Activated T-helper 2 cell treated with anti-CD3 and anti-CD28 coated beads, Interferon-gamma antibody, Interleukin-2, Interleukin-4, amounts not matched to agents 10 μg/mL and 5 μg/mL and 100 μg/mL, durations not matched to agents 14 hours and 24 hours and 36 hours (primary cell): ENCODE measurements at places on chromosomes 11 and 22.

GRCh38 chr11:95548416-95548815, 241.2 kb downstream of the FAM76B start:
- no peaks in the 10 kb centered on the region for H3K27me3 ChIP-seq

DNA sequence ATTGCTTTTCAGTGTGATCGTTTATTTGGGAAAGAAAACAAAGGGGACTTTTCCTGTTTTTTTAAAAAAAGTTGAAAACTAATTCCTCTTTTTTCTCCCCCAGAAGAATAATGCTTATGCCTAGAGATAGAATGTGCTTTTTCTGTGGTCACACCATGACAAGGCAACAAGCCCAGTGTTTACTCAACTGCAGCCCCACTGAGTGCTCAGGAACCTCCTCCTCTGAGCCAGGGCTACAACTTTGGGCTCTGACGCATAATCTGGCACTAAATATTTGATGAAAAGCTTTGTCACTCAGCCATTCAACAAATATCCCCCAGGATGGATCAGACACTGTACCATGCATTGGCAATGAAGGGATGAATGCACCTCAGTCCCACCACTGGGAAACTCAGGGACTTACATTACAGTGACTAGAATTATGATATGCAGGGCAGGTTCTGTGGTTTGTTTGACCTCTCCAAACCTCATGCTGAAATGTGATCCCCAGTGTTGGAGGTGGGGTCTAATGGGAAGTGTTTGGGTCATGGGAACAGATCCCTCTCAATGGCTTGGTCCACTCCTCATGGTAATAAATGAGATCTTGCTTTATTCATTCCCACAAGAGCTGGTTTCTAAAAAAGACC, 155.9 kb downstream of the CCDC34 start:
- no peaks in the 10 kb centered on the region for H3K36me3 ChIP-seq
- no peak overlapping the region for H3K27ac ChIP-seq
- no peak for DNase-seq
- H3K4me3 ChIP-seq, result no peak overlapping the region
- H3K4me1 ChIP-seq, result no peaks in the 10 kb centered on the region

- H3K27me3 ChIP-seq, result no peaks in the 10 kb centered on the region
- H3K4me1 ChIP-seq, result no peaks in the 10 kb centered on the region
- no peak for DNase-seq
- no peak overlapping the region for H3K27ac ChIP-seq
- no peaks in the 10 kb centered on the region for H3K36me3 ChIP-seq
Observed at GRCh38 chr11:28400331-28401100, 292.3 kb downstream of the METTL15 start.

- no peaks in the 10 kb centered on the region for H3K36me3 ChIP-seq
- no peak for DNase-seq
- H3K4me3 ChIP-seq, result no peak overlapping the region
- H3K4me1 ChIP-seq, result no peaks in the 10 kb centered on the region
- H3K27me3 ChIP-seq, result no peaks in the 10 kb centered on the region
Observed at GRCh38 chr11:134481135-134481534, 69.1 kb upstream of the B3GAT1 start.

DNA sequence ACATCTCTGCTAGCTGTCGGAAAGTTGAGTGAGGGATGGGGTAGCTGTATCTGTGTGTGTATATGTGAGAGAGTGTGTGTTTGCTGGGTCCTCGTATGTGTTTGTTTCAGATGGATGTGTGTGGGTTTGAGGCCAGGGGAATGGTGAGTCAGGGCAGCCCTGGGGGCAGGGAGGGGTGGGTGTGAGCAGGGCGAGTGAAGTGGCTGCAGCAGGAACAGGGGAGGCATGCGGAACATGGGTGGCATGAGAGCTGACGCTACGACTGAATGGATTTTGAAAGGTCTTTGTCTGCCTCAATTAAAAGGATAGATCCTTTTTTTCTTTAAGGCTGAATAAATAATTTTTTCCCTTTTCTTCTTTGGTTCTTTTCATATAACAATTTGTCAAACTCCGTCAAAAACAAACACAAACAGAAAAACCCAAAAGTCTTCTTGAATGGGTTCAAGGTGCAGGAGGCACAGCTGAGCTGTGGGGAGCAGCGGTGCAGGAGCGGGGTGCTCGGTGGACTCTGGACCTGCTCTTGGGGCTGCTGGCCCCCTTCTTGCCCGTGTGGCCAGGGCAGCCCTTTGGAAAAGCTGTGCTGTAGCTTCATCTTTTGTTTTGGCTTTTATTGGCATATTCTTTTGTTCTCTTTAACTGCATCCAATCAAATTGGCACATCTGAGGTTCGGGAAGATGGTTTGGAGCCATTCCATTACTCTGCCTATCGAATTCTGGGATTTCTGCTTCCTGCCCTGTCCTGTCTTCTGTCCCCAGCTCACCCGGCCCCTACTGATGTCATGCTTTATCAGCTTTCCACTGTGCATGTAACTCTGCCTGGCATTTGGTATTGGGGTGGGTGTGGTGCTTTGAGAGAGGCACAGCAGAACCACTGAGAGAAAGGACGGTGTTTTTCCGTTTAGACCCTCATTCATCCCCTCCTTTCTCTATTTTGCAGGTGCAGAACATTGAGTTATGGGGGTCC, 80.1 kb downstream of the ADAMTS15 start:
- H3K27ac ChIP-seq, result no peak overlapping the region
- no peak overlapping the region for H3K4me3 ChIP-seq
- no peaks in the 10 kb centered on the region for H3K36me3 ChIP-seq

- H3K4me1 ChIP-seq, result peaks cover 9% of the 10 kb centered on the region
- peaks cover 64% of the 10 kb centered on the region for H3K36me3 ChIP-seq
- no peak overlapping the region for H3K4me3 ChIP-seq
- no peaks in the 10 kb centered on the region for H3K27me3 ChIP-seq
- DNase-seq, result no peak
Observed at GRCh38 chr11:125621995-125622394, 3.0 kb upstream of the CHEK1 start.

- H3K27me3 ChIP-seq, result peaks cover 4% of the 10 kb centered on the region
- peaks cover 4% of the 10 kb centered on the region for H3K4me1 ChIP-seq
- no peak overlapping the region for H3K4me3 ChIP-seq
- no peak for DNase-seq
- no peaks in the 10 kb centered on the region for H3K36me3 ChIP-seq
Observed at GRCh38 chr11:3219281-3219892, 774 bp upstream of the MRGPRG start.

DNA sequence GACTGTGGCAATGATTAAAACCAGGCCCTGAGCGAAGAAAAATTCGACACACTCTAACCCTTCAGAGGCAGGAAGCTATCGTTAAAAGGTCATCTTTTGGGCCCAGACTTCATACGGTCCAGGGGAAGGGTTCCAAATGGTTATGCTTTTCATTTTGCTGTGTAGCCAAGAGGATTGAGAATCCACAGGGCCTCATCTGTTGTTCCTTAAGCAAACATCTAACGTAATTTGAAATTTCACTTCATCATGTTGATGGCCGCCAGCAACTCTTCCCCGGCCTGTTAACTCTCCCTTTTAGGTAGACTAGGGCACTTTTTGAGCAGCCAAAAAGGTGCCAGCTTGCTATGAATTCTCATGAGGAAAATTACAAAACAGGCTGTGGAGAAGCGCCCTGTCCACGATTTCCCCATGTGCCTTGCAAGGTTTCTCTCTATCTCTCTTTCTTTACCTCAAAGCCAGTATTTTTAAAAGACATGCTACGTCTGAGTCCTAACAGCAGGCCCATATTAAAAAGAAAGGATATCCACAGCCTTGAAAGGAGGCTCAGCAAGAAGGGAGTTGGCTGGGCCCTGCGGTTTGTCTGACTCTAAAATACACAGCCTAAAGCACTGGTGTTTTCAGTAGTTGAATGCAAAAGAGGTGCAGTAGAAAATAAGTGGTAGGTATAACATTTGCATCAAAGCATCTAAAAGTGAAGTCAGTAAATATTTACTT, 356.3 kb upstream of the NARS2 start:
- H3K27me3 ChIP-seq, result peaks cover 3% of the 10 kb centered on the region
- no peak overlapping the region for H3K4me3 ChIP-seq
- no peaks in the 10 kb centered on the region for H3K36me3 ChIP-seq
- H3K27ac ChIP-seq, result no peak overlapping the region

- H3K27ac ChIP-seq, result peak overlapping the region; percentile 72
- peaks cover 6% of the 10 kb centered on the region for H3K36me3 ChIP-seq
- peak overlapping the region; percentile 38 for H3K4me3 ChIP-seq
Observed at GRCh38 chr11:46116007-46116711, 5.1 kb downstream of the PHF21A start.

DNA sequence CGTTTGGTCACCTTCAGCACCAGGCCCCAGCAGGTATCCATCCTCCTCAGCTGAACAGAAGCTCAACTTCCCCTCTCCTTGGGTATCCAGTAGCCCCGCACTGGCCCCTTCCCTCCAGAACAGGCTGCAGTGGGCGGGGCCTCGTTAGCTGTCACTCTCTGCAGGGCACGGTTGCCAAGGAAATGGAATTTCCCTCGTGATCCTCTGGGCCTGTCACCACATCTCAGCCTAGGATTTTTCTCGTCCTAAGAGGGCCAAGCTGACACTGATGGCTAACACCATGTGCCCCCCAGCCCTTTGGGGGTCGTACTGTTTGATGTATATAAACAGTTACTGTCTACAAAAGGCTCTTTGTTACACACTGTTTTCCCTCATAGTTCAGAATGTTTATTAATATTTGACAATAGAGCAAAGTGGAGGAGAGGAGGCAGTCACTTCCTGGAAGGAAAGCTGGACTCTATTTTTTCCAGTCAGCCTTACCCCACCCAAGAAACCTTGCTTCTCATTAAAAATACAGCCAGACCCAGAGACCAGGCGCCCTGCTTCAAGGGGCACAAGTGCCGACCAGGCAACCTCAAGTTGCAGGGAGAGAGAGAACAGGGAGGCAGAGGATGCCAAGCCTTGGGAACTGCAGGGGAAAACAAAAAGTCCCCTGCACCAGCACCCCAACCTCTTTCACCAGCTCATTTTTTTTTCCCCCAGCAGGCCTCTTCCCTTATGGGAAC, 44.5 kb downstream of the FEZ1 start:
- DNase-seq, result no peak
- no peak overlapping the region for H3K4me3 ChIP-seq
- H3K27ac ChIP-seq, result no peak overlapping the region
- H3K36me3 ChIP-seq, result no peaks in the 10 kb centered on the region
- no peaks in the 10 kb centered on the region for H3K4me1 ChIP-seq

- H3K4me3 ChIP-seq, result peak overlapping the region; percentile 96
- H3K27me3 ChIP-seq, result peaks cover 3% of the 10 kb centered on the region
- H3K27ac ChIP-seq, result peak overlapping the region; percentile 86
- H3K4me1 ChIP-seq, result peaks cover 41% of the 10 kb centered on the region
- no peak for DNase-seq
Observed at GRCh38 chr22:50473855-50474671, 772 bp downstream of the SBF1 start.

- no peak overlapping the region for H3K27ac ChIP-seq
- no peaks in the 10 kb centered on the region for H3K27me3 ChIP-seq
- peaks cover 54% of the 10 kb centered on the region for H3K4me1 ChIP-seq
- no peak for DNase-seq
- H3K4me3 ChIP-seq, result no peak overlapping the region
Observed at GRCh38 chr22:37269936-37270678, 12.2 kb upstream of the CYTH4 start.

DNA sequence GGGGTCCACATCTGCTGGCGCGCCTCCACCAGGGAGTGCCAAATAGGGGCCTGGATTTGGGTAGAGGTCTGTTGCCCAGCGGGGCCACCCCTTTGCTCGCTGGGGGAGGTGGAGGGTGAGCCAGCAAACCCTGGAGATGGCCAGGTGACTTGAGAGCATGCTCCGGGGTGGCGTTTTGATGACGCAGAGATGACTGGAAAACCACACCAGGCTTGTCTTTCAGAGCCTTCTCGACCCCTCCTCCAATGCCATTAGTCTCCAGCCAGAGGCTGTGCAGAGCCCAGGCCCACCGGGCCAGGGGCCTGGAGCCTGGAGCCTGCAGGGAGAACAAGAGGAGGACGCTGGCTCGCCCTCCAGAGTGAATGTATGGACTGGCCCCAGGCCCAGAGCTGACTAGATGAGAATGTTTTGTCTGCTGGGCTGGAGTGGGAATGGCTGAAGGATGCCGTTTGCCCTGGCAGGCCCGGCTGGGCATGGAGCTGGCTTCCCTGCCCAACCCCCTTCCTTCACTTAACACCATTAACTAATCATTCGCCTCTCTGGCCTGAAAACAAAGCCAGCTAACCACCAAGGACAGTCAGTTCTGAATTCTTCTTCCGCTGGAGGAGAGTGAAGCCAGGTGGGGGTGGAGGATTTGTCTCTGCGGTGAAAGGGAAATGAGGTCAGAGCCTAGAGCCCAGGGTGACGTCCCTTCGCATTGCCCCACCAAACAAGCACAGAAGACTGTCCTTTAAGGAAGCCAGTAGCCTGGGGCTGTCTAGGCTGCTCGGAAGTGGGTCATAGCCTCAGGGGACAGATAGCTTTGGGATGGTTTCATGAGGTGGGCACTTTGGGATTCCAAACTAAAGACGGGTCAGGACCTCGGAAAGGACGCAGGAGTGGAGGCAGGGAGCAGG, 1.6 kb upstream of the MCAM start:
- DNase-seq, result no peak
- peak overlapping the region; percentile 48 for H3K4me3 ChIP-seq
- H3K27me3 ChIP-seq, result peaks cover 25% of the 10 kb centered on the region
- peaks cover 13% of the 10 kb centered on the region for H3K4me1 ChIP-seq

DNA sequence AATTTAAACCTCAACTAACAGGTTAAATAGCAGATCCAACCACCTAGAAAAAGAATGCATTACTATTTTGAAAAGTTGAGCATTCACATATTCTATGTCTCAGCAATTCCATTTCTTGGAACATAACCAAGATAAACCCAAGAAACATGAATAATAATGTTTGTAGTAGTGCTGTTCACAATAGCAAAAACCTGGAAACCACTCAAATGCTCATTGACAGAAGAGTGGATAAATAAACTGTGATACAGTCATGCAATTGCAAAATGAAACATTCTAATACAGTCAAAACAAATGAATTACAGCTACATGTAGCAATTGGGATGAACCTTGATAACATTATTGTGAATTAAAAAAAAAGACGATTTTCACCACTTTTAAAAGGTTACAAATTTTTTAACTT, 162.8 kb upstream of the TMEM45B start:
- no peak for DNase-seq
- H3K4me1 ChIP-seq, result peaks cover 7% of the 10 kb centered on the region
- H3K36me3 ChIP-seq, result peaks cover 12% of the 10 kb centered on the region
- no peaks in the 10 kb centered on the region for H3K27me3 ChIP-seq
- H3K4me3 ChIP-seq, result no peak overlapping the region

GRCh38 chr11:28461846-28462245, 353.7 kb downstream of the METTL15 start:
- no peak for DNase-seq
- H3K27me3 ChIP-seq, result no peaks in the 10 kb centered on the region
- H3K4me1 ChIP-seq, result no peaks in the 10 kb centered on the region
- H3K4me3 ChIP-seq, result no peak overlapping the region

DNA sequence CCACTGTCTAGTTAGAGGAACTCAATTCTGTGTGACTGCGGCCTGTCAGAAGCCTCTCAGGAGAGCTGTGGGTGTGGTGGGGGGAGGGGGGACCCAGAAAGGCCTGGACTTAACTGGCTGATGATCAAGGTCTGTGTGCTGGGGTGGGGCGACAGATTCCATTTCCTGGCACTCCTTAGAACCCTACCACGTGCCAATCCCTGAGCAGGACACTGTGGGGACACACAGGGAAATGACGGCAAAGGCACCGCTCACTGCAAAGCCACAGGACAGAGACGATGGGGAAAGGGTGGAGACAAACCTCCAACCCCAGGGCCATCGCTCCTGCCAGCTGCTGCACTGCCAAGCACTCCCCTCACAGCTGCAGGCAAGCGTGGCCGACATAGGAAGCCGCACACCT, 58.4 kb upstream of the BID start:
- no peak overlapping the region for H3K4me3 ChIP-seq
- H3K27ac ChIP-seq, result no peak overlapping the region
- no peaks in the 10 kb centered on the region for H3K36me3 ChIP-seq
- H3K27me3 ChIP-seq, result no peaks in the 10 kb centered on the region
